Sigmoid colon (tissue), 7 donors: ENCODE measurements at places on chromosomes 6 and 20. TPM values are rescaled to one million over a fixed set of nuclear protein-coding genes. Genes with fewer than 3 reads are reported as not detected.

DNA sequence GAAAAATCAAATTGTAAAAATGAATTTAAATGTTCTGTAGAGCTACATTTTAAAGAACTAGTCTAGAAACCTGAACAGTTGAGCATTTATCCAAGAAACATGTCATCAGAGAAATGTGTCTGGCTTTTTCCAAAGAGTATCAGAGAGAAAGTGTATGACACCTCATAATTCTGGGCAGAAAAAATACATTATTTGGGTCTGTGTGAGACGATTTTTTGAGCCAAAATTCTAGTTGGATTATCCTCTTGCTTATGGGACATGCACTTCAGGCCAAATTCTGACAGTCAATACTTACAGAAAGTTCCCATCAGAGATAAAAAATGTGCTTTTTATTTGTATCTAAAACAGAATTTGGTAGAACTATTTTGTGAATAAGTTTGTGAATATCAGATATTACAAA, 1242.7 kb downstream of the EPHA7 start:
- DNase-seq, result no peak

DNA sequence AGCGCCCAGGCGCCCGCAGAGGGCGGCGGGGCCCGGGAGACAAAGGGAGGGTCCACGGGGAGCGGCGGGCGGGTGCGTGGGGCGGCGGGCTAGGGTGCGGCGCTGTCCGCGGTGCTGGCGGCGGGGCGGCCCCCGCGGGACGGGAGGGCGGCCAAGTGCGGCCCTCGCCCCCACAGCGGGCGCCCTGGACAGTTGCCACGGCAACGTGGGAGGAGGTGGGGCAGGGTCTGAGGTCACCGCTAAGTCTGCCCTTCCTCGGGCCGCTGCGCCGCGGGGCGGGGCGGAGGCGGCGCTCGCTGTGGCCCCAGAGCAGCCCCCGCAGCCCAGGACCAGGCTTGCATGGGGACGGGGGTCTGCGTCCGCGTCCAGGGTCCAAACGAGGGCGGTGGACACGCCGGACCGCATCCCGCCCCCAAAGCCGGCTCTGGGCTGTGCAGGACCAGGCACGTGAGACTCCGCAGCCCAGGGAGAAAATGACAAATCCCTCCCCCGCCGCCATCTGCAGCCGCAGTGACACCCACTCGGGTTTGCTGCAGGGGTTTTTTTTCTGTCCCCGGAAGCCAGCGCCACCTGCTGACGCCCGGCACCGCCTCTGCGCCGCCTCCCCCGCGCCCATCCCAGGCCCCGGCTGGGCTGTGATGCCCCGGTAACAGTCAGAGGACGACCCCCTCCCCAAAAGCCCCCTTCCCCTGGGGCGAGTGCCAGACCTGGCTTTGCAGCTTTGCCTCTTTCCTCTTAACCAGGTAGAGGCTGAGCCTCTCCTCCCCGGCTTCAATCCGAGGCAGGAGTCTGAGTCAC, 36.8 kb downstream of the YTHDF1 start:
- no peak for DNase-seq

- no peak for DNase-seq
Observed at GRCh38 chr6:6793388-6794250, 205.1 kb downstream of the LY86 start.

DNA sequence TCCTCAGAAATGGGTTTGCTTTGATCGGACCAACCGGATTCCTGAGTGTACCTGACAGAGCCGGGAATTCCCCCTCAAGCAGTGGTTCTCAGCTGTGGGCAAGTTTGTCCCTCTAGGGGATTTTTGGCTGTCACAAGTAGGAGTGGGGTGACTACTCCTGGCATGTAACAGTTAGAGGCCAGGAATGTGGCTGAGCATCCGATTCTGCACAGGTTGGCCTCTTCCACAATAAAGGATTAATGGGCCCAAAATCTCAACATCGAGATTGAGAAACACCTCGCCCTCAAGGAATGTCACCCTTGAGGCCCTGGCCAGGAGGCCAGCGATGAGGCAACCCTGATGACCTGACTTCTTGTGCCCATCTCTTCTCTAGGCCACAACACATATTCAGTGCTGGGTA, 7.9 kb downstream of the AGPAT4 start:
- DNase-seq, result peak; percentile 35

DNA sequence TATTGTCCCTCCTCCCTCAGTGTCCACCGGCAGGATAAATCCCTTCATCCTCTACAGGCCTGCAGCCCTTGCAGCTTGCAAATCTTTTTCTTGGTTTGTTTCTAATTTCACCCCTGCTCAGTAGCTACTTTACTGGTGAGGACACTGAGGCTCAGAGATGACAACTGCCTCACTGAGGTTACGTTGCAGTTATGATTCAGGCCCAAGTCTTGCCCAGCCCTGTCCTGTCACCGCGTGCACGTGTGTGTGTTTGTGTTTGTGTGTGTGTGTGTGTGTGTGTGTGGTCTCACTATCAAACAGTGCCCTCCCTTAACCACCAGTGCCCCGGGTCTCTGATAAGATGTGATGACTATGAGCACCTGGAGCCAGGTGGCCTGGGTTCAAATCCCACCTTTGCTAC, 21.1 kb downstream of the FAM110A start:
- DNase-seq, result no peak

- no peak for DNase-seq
Observed at GRCh38 chr6:170265655-170266054, 25.2 kb downstream of the DLL1 start.

GRCh38 chr6:28371706-28372451, 22.1 kb downstream of the ZKSCAN3 start:
- DNase-seq, result no peak

GRCh38 chr6:46221222-46221793, 50.5 kb upstream of the ENPP5 start:
- DNase-seq, result no peak

- peak; percentile 24 for DNase-seq
Observed at GRCh38 chr20:4844325-4844724, 122.6 kb downstream of the PRND start.

- no peak for DNase-seq
Observed at GRCh38 chr6:78908621-78909020, 41.3 kb downstream of the IRAK1BP1 start.

GRCh38 chr20:57244627-57245214, 21.7 kb downstream of the BMP7 start:
- no peak for DNase-seq

DNA sequence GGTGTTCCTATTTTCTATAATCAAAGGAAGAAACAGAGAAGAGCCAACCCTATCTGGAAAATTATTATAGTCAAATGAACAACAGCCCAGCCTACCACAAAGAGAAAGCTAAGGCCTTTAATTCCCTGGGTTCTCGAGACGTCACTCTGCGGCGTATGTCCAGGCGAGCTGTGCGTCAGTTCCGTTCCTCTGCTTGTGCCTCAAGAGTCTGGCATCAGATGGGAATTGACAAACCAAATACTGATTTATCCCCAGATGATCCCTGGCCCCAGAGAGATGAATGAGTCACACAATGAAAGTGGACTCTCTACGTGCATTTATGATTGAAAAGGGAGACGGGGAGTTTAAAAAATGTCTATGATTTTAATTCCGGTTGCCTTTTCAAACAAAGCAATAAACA, 151.6 kb upstream of the PDE10A start:
- DNase-seq, result no peak

- no peak for DNase-seq
Observed at GRCh38 chr20:48056218-48056617, 270.9 kb upstream of the SULF2 start.

Gene OLIG3
- total RNA-seq, result not detected

Gene TAF4
- 8.9 TPM for total RNA-seq

Gene LIN28B
- total RNA-seq, result not detected

Gene TPX2
- 1.8 TPM for total RNA-seq

Gene MLIP
- total RNA-seq, result 0.71 TPM
